ENCODE measurements at places on chromosomes 7 and 10.

DNA sequence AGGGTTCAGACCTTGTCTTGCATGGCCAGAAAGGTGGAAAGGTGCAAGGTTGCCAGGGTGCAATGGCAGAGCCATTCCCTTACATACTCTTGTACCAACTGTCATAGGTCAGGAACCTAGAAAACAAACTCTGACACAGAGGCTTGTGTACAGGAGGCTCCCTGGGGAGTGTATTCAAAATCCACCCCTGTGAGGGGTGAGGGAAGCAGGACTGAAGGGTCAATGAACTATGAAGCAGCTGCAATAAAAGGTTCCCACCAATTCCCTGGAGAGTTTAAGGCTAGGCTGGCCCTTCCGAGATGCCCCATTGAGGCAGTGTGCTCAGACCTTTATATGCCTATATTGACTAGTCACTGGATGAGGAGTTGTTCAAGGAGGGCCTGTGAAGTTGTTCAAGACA lies 13.9 kb upstream of the CUZD1 start:
- DNase-seq = no peak

- peak; percentile 21 for DNase-seq
Measured at GRCh38 chr7:35849158-35849831, 48.4 kb downstream of the SEPTIN7 start.

DNA sequence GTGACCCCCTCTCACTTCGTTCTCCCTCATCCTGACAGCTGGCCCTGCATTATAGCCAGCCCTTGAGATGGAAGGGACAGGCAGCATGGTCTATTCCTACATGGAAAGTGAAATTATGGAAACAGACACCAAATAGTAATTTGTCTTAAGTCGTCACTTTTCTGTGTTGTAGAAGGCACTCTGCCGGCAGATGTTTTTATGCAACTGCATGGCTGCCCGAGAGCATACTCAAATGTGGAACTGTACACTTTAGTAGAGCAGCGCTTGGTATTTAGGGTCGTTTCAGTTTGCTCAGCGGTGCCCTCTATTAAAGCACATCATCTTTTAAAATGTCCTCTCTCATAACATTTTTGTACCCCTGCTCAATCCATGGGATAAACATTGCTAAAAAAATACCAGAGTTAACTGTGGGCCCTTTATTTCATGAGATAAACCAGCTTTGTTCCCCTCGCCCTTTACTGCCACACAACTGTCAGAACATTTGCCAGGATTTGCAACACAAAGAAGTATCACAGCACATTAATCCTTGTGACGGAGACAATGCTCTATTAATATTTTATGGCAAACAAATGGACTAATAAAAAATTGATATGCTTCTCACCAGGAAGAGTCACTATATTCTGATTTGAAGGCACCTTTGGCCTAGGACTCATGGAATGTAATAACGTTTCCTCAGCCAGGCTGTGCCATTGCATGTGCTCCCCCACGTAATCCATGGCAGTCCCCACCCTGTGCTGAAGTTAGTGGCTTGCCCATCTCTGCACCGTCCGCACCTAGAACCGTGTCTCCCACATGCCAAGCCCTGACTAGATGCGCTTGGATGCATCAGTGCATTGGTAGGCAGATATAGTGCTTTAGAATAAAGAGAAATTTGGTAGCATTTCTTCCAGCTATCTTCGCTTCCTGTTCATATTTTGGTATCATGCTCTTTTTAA lies 221.3 kb downstream of the PAXIP1 start:
- DNase-seq = peak; percentile 60

DNA sequence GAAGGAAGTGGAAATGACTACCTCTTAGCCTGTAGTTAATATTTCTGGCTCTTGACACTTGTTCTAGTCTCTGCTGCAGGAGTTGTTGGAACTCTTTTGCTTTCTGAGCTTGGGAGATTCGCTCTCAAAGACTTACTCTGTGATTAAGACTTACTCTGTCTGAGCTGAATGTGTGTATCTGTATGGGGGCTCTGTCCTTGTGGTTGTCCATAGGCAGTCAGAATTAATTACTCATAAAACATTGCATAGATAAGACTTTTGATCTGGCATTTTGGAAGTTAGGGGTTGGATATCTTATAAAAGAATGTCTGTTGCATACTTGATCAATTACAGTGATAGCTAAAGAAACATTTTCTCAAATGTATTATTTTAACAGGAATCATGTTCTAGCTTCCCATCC lies 199.2 kb upstream of the KIAA1217 start:
- no peak for DNase-seq

- no peak for DNase-seq
Measured at GRCh38 chr10:104457543-104457828, 103.9 kb downstream of the CFAP58 start.

GRCh38 chr7:28192786-28193585 lies 12.4 kb upstream of the JAZF1 start:
- DNase-seq = no peak
